Stimulated activated naive CD4-positive, alpha-beta T cell treated with Interleukin-2 at 50 U/mL for 16 hours (primary cell): ENCODE measurements at places on chromosomes 7 and 10.

DNA sequence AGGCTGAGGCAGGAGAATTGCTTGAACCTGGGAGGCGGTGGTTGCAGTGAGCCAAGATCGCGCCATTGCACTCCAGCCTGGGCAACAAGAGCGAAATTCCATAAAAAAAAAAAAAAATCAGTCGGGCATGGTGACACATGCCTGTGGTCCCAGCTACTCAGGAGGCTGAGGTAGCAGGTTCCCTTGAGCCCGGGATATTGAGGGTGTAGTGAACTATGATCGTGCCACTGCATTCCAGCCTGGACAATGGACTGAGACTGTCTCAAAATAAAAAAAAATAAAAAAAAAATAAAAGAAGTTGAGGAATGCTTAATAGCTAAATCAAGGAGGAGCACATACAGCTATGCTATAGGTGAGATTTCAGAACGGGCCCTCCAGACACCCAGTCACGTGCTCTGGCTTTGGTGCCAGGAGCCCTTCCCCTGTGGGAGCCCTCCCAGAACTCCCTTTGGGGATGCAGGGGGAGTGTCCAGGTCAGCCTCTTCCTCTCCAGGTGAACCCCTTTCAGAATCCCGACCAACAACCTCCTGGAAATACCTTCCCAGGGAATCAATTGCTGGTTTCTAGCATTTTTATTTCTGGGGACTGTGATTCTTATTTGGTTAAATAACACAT, 42.9 kb upstream of the CTBP2 start:
- DNase-seq: no peak

GRCh38 chr10:70576803-70577517, 25.6 kb downstream of the PRF1 start:
- no peak for DNase-seq

DNA sequence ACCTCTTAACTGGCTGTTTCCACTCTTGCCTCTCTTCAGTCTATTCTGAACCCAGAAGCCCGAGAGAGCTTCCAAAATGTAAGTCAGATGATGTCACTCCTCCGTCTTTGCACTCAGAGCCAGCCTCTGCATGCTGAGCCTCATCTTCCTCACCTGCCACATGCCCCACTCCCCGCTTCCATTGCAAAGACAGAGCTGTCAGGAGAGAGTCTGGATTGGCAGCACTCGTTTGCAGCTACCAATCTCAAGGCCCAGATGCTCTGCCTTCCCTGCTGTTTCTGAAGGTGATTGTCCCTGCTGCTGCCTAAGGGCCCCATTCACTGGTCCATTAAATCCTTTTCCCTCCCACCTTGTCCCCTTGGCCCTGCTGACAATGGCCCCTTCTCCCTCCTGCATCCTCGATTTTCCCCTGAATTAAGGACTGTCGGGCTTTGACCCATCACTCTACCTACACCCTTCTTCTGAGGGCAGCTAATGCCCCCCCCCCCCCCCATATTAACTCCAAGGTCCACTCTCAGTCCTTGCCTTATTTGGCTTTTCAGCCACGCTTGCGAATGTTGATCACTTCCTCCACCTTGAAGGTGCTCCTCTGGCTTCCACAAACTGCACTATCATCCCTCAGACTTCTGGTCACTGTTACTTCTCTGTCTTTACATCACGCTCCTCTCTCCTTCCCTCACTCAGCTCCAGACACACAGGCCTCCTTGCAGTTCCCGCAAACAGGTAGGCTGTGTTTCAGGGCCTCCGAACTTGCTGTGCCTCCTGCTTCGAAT, 98.5 kb downstream of the CHN2 start:
- DNase-seq: no peak

- no peak for DNase-seq
Measured at GRCh38 chr10:11305825-11306593, 288.3 kb downstream of the CELF2 start.

GRCh38 chr10:74797550-74797949, 28.9 kb upstream of the KAT6B start:
- DNase-seq: no peak

DNA sequence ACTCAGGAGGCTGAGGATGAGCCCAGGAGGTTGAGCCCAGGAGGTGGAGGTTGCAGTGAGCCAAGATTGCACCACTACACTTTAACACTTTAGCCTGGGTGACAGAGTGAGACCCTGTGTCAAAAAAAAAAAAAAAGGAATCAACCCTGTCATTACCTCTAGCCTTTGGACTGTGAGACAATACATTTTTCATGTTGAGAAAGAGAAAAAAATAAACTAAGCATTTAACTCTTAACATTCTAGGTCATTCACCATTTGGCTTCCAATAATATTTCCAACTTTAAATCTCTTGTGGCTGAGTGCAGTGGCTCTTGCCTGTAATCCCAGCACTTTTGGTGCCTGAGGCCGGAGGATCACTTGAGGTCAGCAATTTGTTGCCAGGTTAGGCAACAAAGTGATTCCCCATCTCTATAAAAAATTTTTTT, 41.9 kb upstream of the TPST1 start:
- DNase-seq: no peak

DNA sequence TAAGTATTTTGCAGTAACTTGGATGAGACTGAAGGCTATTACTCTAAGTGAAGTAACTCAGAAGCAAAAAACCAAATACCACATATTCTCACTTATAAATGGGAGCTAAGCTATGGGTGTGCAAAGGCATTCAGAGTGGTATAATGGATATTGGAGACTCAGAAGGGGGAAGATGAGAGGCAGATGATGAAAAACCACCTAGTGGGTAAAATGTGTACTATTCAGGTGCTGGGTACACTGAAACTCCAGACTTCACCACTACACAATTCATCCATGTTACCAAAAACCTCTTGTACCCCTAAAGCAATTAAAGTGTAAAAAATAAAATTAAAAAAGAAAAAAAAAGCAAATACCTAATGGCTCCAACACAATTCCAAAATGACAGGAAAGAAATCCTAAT, 351.7 kb downstream of the NXPH1 start:
- DNase-seq: no peak

DNA sequence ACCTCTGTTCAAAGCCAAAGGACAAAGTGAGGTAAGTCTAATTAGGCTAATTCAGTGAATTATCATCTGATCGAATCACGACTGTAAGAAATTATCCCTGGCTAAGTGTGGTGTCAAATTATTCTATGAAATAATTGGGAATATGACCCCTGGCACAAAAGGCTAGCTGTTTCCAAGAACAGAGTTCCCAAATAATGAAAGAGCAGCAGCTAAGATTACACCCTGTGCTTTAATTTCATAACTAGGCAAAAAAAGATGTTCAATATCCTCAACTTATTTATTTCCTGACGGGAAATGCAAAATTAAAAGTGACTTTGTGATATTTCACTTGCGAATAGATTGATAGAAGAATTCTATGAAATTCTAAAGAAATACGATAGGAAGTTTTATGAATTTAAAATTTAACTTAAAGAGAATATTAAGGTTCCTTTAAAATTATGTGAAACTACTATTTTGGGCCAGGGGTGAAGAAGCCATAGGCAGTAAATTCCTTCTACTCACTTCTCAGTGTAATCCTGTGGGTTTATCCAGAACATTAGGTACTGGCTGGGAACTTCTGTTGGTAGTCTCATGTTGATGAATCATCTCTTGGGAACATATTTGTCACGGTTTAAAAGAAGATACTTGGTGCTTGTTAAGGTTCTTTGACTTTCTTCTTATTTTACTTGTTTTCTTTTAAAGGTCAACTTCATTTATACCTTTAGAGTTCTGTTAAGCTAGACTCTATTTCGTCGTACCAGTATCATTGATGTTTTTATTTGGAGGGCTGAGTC, 148.5 kb downstream of the POLR1F start:
- no peak for DNase-seq

DNA sequence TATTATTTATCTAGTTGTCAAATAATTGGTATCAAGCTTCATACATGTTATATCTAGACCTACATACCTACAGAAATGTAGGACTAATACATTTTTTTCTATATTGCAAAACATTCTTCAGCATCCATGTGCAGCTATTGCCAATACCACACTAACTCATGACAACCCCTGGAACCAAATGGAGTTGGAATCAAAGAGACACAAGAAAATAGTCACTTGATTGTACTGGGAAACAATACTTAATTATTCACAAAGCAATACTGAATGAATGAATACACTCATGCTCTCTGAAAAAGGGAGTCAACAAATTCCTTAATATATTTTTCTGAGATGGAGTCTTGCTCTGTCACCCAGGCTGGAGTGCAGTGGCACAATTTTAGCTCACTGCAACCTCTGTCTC, 10.4 kb upstream of the CFAP43 start:
- no peak for DNase-seq

- DNase-seq: no peak
Measured at GRCh38 chr7:30450983-30451497, 27.5 kb downstream of the NOD1 start.

- no peak for DNase-seq
Measured at GRCh38 chr7:7512861-7513597, 22.6 kb downstream of the COL28A1 start.

DNA sequence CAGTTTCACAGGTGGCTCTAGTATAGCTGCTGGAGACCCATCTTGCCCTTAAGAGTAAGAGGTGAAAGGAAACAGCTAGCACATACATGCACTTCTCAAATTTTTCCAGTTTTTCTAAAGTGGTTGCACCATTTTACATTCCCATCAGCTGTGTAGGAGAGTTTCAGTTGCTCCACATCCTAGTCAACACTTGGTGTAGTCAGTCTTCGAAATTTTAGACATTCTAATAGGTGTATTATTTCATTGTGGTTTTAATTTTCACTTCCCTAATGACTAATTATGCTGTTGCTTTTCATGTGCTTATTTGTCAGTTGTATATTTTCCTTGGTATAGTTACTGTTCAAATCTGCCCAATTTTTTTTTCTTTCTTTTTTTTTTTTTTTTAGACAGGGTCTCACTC, 9.5 kb upstream of the HACD1 start:
- DNase-seq: no peak

DNA sequence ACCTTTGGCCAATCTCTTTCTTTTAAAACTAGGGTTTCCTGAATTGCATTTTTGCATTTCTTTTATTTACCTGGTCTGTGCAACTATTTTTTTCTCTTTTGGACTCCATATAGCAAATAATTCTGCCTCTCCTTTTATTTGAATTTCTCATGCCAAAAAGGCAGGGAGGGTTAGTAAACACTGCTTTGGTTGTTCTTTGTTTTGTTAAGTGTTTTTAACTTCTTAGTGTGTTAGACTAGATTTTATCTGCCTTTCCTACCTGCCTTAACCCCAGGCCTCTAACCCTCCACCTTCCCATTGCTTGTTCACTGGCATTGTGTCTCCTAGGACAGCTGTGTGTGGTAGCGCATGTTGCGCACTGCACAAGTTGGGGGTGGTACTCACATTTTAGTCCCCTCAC, 18.1 kb downstream of the ZMIZ1 start:
- DNase-seq: no peak

GRCh38 chr10:122910310-122910709, at the start of gene FAM24A:
FAM24A (plus strand) TSS chr10:122910610; CDS start chr10:122911635, 1,025 bp downstream.
- no peak for DNase-seq

DNA sequence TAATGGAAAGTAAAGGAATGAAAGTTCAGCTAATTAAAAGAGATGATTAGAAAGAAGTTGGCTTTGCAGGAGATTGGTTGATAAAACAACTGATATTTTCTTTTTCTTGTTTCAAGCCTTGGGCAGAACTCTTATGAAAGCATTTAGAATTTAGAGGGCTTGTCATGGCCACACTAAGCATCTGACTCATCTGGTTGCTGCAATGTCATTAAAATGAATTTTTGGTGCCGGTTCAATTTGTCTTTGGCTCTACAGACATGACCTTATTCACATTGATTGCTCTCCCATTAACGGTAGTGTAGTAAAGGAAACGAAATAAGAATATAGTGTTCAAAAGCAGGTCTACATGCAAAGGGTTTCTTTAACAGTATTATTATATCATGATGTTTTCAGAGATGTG, 1012.4 kb upstream of the C7orf33 start:
- DNase-seq: no peak

DNA sequence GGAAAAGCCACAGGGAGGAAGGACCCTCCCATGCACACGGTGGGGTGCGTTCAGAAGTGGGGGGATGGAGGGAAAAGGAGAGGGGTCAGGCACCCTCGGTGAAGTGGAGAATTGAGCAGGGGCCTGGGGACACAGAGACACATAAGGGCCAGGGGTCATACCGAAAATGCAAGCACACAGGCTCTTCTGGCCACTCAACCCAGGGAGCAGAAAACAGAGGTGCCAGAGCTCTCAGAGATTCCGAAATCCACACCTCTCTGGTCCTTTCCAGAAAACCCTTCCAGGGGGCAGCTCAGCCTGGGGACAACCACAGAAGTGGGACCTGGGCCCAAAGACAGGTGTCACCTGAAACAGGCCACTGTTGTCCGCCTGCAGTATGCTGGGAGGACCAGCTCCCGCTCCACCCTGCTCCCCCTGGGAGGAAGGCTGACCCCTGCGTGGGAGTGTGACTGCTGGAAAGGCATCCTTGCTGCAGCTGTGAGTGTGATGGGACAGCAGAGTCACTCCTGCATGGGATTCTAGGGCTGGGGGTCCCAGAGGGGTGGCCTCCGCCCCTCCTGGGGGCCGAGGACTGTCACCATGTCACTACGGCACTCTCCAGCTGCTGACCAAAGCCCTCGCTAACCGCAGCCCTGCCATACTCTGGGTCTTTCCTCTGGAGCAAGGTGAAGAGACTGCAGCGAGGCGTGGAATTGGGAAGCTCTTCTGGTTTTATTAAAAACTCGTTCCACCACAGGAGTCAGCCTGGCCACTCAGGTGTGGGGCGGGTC, 63.1 kb downstream of the TMEM209 start:
- DNase-seq: no peak
